Cerebellar nuclear complex (tissue), 1 donor: ENCODE measurements at places on chromosomes 4 and X.

- no peak for DNase-seq
Observed at GRCh38 chr4:16000708-16001483, 37.9 kb upstream of the FGFBP2 start.

DNA sequence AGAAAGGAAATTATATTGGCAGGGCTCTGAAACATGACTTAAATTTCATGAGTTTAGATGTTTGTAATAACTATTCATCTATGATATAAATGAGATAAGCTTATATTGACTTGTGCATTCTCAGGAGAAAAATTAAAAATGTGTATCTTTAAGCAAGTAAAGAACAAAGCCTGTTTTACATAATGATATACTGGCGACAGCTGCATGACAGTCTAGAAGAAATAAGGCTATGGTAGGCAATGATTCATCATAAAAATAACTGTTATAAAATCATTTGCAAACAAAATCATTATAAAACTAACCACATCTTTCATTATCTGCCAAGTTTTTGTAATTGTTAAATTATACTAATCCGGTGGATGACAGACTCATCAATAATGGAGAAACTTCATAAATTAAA lies 188.1 kb downstream of the ADAM29 start:
- DNase-seq, result no peak

GRCh38 chr4:138086611-138087041 lies 155.5 kb downstream of the SLC7A11 start:
- no peak for DNase-seq

DNA sequence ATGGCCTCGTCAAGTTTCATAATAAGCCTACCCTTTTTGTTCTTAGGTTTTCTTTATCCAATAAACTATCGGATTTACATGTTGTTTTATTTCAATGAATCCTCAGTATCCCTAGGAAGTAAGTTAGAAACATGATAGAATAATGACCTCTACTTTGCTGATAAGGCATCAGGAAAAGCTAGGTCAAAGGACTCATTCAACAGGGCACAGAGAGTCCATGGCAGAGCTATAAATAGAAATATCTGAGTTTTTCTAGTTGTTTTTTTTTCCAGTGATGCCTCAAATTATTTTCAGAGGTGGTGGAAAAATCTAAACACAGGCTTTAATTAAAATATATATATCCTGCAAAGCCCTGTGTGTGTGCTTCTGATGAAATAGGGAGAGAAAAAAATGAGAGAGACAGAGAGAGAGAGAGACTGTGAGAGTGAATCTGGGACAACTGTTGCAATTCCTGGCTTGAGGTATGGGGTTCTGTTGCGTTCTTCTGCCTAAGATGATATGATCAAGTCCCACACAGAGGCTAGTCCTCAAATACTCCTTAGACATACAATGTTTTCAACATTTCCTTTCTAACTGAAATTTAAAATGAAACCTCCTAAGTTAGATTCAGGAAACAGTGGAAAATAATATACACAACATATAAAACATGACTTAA lies 139.9 kb downstream of the HDX start:
- no peak for DNase-seq

DNA sequence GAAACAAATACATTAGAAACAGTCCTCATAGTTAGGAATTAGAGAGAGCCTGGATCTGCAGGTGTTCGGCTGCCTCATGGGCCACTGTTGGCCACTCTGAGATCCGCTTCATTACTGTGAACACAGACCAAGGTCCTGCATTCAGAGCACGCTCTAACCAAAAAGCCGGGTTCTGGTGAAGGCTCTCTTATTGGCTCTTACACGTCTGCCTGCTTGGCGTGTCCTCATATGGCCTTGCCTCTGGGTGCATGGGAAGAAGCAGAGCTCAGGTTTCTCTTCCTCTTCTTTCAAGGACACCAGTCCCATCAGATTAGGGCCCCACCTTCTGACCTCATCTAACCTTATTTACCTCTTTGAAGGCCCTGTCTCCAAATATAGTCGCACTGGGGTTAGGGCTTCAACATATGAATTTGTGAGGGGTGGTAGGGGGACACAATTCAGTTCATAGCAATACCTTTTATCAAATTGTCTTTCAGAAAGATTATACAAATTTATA lies 37.1 kb upstream of the ELF2 start:
- DNase-seq, result no peak

- DNase-seq, result no peak
Observed at GRCh38 chr4:86633854-86634253, 39.7 kb downstream of the PTPN13 start.

GRCh38 chr4:81565142-81565870 lies 93.6 kb upstream of the RASGEF1B start:
- DNase-seq, result no peak

GRCh38 chrX:151538190-151539122 lies 25.0 kb upstream of the PASD1 start:
- DNase-seq, result no peak

DNA sequence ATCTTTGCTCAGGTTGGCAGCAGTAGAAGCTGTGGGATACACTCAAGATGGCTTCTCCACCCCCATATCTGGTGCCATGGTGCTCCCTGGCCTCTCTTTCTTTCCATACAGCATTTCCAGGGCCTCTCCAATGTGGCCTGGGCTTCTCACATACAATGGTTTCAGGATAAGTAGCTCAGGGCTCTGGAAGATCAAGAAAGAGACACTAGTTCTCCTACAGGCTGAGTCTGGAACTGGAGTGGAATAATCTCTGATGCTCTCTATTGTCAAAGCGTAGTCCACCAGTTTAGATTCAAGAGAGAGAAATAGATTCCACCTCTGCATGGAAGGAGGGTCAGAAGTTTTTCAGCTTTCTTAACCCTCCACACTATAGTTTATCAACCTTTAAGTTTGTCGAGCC lies 138.2 kb upstream of the AADAT start:
- no peak for DNase-seq

- no peak for DNase-seq
Observed at GRCh38 chrX:20253232-20253543, 13.5 kb downstream of the RPS6KA3 start.

DNA sequence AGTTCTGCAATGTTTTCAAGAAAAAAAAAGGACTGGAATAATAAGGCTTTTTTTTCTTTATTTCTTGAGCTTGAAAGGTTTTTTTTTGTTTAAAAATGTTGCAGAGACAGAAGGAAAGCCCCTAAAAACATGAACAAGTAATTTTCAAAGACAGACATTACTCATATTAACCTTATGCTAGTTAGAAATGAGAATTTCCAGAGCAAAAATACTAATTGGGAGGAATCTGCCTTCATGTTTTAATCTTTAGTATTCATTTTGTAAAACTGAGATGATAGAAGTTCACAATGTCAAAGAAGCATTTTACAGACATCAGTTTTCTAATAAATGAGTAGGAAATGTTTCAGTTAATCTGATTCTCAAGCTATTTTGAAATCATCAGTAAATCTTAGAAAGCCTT lies 1805.3 kb downstream of the PCDH7 start:
- no peak for DNase-seq

GRCh38 chrX:39047174-39047573 lies 245.9 kb downstream of the MID1IP1 start:
- DNase-seq, result no peak

GRCh38 chr4:98530572-98530971 lies 127.8 kb downstream of the TSPAN5 start:
- no peak for DNase-seq

DNA sequence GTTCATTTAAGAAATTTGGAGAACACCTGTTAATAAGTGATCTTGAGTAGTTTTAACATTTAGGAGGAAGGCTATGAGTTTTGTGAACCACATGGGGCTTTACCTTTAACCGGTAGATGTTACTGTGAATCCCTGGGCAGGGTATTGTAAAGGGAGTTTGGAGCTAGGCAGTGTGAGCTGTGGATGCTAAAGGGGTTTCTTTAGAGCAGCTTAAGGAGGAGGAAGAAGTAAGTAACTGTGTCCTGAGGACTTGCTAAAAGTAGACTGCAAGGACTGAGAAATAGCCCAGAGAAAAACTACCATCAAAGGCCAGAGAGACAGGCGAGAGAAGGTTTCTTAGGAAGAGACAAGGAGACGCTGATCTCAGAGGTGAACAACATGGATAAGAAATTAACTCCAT lies 5.6 kb downstream of the RHOH start:
- DNase-seq, result no peak

- DNase-seq, result peak; percentile 51
Observed at GRCh38 chr4:52983563-52984303, 121.6 kb downstream of the RASL11B start.
